NCI-H2029 treated with DMSO at 0.1 percent for 48 hours (cell line): ENCODE measurements at places on chromosomes 11 and 22.

DNA sequence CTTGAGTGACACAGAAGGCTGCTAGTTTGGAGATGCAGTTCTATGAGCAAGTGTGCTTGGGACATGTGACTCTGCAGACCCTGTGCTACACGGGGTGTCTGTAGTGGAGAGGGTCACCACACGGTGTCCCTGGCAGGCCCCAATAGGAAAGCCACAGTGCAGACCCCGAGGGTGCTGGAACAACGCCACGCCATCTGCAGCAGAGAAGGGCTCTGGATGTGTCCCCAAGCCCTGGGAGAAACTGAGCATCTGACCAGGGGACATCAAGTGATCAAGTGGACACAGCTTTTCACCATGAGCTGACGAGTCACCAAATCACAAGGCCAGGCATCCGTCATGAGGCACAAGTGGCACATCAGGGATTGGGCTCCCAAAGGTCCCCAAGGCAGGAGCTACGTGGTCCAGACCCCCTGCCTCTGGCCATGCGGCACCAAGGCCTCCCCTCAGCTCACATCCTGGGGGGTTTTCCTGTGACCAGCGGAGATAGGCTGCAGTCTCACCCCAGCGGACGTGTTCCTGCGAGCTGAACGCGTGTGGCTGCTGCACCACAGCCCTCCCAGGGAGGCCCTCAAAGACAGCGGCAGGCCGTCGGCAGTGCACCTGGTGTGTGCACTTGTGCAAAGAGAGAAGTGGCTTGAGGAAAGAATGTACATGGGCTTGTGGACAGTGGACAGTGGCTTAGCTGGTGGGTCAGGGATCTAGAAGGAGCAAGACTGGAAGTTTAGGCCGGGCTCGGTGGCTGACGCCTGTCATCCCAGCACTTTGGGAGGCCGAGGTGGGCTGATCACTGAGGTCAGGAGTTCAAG lies 96.7 kb downstream of the RPS6KA4 start:
- DNase-seq, result no peak

DNA sequence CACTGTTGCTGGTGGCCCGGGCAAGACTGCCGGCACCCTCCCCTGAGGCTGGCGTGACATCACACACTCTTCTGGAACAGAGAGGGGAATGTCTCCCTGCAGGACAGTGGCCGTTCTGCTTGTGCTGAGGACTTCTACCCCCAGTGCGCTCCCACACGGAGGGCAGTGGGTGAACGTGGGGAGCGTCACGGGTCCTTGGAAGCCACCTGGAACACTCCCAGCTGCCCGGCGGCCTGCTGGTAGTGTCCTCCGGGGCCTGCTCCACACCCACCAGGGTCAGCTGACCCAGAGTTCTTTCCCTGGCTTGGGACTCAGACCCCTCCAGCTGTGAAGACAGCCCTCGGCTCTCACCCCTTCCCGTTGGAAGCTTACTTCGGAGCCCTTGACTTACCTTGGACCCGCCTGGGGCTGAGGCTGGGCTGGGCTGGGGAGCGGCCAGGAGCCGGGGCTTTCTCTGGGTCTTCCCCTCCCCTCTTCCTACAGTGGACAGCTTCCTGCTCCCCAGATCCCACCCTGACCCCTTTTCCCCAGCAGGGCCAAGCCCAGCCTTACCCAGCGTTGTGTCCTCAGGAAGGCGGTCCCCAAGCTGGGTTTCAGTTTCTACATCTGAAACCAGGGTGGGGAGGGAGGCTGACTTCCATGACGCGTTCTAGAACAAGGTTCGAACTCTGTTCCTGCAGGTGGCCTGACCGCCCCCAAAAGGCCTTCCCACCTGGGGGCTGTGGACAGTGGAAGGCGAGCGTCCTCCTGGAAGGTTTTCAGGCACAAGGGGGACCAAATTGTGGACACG lies 14.8 kb upstream of the GAL start:
- DNase-seq, result no peak

- DNase-seq, result no peak
Observed at GRCh38 chr22:35266277-35266676, 9.0 kb downstream of the HMGXB4 start.

- DNase-seq, result no peak
Observed at GRCh38 chr11:35893796-35894475, 49.9 kb upstream of the LDLRAD3 start.

GRCh38 chr22:49951986-49952896 lies 8.3 kb upstream of the PIM3 start:
- DNase-seq, result no peak

DNA sequence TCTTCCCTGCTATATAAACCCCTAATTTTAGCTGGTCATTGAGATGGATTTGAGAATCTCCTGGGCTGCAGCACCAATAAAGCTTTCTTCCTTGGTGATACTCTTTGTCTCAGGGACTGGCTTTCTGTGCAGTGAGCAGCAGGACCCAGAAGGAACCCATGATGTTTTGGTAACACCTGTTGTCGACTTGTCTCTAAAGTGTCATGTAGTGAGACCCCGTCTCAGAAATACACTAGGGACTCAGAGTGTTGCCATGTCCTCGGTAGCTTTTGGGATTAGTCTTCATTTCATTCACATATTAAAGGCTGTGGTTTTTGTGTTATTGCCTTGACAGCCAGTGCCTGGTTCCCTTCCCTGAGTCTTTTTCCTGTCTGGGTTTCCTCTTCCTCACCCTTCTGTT lies 1078.7 kb downstream of the TBC1D22A start:
- no peak for DNase-seq

GRCh38 chr11:45264839-45265515 lies 21.2 kb downstream of the SYT13 start:
- peak; percentile 41 for DNase-seq

DNA sequence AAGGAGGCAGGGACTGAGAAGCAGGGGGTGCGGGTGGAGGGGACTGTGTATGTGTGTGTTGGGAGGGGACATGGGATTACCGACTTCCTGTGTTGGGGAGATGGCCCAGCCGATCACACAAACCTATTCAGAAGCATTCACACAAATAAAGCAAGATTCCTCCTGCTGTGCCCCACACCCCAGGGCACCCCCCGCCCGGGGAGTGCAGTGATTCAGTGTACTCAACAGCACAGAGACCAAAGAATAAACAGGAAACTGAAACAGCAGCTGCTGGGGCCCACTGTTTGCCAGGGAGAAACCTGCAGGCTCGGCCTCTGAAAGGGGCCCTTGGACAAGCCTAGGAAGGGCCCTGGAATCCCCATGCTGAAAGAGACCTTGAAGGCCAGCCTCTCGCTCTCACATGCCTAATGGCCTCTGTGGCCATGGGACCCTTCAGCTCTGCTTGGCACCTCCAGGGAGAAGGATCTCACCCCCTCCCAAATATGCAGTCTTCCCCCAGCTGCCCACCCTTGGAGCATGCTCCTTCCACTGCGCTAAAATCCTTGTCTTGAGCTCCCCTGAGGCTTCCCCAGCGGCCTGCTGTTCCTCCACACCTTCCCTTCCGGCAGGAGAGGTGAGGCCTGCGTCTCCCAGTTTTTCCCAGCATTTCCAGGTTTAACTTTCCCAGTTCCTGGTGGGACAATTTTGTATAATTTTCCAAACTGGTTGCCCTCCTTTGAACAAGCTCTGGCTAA lies 72.9 kb downstream of the CSNK2A3 start:
- no peak for DNase-seq

- no peak for DNase-seq
Observed at GRCh38 chr11:223026-223789, 12.9 kb downstream of the SIRT3 start.

DNA sequence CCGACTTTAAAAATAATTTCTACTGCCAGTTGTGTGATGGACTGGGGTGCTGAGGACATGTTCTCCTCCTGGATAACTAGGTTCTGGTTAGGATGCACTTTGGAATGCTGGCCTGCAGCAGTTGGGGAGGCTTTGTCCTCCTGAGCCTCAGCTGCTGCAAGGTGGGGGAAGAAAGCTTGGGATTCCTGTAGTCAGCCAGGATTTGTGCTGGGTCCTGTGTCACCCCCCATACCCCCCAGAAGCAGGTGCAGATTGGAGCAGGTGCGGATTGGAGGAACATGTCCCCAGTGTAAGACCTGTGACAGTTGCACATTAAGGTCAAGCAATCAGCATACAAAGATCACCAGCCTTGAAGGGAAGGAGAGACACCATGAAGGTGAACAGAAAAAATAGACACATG lies 51.1 kb downstream of the MED15 start:
- no peak for DNase-seq
